ENCODE measurements at places on chromosomes 1 and 21.

DNA sequence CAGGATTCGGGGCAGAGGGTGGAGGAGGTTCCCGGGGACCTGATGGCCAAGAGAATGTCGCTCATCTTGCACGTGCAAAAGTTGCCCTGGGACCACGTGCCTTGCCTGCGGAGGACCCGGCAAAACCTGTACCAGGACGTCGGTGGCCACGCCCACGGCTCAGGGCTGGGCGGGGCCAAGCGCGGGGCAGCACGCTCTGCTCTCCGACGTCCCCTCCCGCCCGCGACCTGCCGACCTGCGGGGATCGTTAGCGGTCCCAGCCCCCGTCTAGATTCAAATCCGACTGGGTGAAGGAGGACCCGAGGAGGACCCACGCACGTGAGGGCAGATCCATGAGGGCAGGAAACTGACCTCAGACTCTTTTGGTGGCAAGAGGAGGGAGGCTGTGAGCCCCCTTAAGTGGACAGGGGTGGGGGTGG, at the start of gene C1orf167:
Gene C1orf167, plus strand, starts transcription at position 206 of the 419 bp plus-strand sequence. CDS start 2,208 bp downstream, outside the sequence.
- DNase-seq, result no peak

DNA sequence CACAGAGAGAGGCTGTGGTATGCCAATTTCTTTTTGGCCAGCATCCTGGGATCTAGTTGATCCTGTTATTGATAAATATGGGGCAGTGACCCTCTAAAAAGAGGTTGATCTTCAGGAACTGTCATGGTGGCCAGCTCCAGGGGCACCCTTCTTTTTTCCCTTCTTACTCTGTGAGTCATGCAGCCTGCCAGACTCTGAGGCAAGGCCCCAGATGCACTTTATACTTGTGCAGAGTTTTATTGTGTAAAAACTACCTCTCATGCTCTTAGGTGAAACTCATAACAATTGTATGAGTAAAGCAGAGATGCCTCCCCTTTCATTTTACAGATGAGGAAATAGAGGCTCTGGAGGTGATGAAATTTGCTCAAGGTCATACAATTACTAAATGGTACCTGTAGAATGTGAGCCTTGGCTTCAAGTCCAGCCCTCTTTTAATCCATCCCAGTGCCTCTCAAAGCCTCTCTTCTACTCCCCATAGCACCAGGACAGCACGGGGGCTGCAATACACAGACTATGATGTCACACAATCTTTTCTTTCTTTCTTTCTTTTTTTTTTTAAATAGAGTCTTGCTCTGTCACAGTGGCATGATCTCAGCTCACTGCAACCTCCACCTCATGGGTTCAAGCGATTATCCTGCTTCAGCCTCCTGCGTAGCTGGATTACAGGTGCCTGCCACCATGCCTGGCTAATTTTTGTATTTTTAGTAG, 387.8 kb downstream of the KCNH1 start:
- no peak for DNase-seq

DNA sequence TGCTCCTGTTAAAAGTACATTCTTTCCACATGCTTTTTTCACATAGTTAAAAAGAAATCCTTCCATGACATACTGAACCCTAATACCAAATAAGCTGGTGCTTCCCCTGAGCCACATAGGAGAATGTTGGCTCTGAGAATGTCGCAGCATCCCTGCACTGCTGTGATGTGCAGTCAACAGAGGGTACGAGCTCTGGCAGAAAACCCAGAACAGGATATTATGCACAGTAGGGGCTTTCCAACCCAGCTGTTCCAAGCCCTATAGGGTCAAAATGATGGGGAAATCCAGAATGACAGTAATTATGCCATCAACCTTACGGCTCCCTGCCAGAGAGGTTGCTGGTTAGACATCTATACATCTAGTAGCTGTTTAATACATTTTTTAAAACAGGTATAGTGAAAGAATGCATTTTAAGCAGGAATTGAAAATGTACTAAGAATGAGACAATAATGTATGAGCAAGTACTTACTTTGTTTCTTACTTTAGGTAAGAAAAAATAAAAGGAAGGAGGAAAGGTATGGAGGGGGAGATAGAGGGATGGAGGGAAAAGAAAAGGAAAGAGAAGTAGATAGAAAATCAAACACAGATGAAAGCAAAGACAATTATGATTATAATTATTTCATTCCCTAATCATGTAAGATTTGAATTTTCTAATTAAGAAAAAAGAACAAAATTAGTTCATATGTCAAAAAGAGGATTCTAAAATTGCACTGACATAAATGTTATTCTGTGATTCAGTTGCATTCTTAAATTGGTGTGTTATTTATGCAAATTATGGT, 126.0 kb downstream of the NR5A2 start:
- no peak for DNase-seq

DNA sequence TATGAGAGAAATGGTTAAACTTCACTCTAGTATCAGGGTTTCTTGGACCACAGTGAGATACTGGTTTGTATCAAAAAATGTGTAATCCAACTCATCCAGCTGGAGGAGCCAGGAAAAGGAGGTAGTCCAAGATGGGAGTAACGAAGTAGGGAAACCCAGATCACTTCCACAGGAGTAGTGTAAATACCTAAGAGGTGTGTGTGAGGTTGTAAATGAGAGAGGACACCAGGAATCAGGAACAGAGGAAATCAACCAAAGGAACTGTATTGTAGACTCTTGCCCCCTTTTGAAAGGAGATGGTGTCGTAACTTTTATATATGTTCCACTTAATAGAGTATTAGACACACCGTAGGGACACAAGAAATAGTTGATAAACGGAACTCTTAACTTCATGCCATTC, 19.7 kb upstream of the TLCD4 start:
- no peak for DNase-seq

DNA sequence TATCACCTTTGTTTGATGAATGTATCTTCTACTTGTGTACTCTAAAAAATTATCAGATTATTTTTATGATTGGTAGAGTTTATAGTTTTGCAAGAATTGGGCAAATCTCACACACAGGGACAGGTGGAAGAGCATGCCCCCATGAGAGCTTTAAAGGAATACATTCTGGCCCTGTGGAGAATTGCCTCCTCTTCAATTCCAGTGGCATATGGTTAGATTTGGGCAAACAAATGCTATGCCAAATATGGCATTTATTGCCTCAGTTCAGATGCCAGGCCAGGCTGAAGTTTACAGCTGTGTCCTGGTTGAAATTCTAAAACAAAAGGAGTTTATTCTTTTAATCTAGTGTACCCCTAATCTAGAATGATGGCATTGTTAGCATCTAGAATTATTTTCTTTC, 162.4 kb upstream of the CACYBP start:
- DNase-seq, result no peak

DNA sequence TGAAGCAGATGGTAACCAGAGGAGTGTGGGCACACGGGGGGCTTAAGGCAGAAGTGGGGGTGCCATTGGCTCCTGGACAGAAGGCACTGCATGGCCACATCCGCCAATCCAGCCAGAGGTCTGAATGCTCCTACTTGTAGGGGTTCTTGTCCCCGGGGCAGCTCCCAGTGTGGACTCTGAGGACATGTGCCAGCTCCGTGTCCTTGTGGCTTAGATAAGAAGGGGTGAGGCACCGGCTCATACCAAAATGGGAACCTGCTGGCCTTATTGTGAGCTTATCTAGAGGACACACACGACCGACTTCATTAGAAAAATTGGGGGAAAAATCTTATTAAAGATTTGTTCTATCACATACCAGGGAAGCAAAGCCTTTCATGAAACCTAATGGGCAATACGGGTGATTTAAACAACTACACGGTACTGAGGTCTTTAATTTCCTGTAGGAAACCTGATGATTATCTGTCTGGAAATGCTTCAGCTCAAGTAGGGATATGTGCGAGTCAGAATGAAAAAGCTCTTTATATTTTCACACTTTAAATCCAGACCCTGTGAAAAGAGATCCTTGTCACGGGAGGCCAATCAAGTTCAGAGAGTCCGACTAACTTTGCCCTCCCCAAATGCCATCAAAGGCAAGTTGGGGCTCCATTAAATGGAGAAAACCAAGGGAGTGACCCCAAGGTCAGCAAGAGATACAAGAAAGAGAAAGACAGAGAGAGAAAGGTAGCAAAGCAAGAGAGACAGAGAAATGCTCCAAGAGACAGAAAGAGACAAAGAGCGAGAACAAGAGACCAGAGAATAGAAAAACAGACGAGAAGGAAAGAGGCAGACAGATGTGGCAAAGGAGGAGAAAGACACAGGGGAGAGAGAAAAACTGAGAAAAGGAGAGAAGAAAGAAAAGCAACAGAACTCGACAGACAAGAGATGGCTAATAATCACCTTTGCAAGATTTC, 14.1 kb upstream of the KCNN3 start:
- no peak for DNase-seq

GRCh38 chr1:232248276-232248820, 381.6 kb downstream of the SIPA1L2 start:
- no peak for DNase-seq

DNA sequence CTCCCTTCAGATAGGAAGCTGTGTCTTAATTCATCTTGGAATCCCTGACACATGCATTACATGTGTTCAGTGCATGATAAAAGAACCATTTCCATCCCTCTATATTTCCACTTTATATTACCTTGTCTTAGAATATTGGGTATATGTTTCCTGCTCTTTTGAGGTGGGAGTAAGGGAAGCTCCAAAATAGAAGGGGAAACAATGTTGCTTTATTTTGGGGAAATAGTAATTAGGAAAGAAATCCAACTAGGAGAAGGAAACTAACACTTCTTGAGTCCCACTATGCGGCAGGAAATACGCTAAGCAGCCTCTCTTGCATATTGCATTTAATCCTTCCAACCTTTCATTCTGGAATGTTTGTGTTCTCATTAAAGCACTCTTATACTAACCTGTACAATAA, 89.4 kb upstream of the VAV3 start:
- no peak for DNase-seq

DNA sequence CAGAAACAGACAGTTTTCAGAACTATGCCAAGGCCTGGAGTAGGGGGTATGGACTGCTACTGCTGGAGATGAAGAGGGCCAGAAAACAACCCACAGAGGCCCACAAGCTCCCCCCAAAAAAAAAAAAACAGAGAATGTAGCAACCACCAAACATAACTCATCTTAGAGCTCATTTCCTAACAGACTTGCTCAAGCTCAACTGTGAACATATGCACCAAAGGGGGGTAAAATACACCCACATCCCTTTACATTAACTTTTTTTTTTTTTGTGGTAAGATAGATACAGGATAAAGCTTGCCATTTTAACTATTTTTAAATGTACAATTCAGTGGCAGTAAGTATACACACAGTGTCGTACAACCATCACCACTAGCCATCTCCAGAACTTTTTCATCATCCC, 36.0 kb downstream of the SEC16B start:
- DNase-seq, result peak; percentile 52

GRCh38 chr1:204410688-204411450, 748 bp downstream of the PPP1R15B start:
- peak; percentile 33 for DNase-seq

GRCh38 chr1:211843507-211844298, 13.1 kb upstream of the LPGAT1 start:
- peak; percentile 27 for DNase-seq

DNA sequence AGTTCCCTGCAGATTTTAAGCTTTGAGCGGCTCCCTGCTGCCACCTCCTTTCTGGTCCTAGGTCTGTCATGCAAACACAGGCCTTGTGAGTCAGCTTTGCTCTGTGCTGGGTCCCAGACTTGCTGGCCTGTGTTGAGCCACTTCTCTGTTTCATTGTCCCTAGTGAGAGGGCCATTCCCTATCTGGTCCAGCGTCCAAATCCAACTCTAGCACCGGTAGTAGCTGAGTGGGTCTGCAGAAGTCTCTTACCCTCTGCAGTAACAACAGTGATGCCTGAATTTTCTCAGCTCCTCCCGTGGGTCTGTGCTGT, 5.8 kb downstream of the TTC22 start:
- DNase-seq, result no peak

GRCh38 chr21:42147386-42148020, 71.4 kb upstream of the ABCG1 start:
- no peak for DNase-seq

GRCh38 chr21:38927776-38928175, 122.0 kb downstream of the ETS2 start:
- DNase-seq, result no peak

GRCh38 chr1:207423560-207424292, 30.4 kb upstream of the CR2 start:
- DNase-seq, result no peak

DNA sequence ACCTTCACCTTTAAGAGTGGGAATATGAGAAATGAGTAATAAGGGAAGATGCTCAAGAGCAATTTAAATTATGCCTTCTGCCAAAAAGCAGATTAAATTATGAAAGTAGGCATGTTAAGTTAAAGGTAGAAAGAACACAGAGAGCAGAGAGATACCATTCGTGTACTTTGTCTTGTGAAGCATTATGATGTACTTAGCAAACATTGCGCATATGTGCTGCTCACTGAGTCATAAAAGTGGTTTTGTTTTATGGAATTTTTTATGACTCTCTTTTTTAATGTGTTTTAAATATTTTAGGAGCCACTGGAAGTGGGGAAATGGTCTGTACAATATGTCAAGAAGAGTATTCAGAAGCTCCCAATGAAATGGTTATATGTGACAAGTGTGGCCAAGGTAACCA, 35.3 kb downstream of the MTF2 start:
- DNase-seq, result no peak

DNA sequence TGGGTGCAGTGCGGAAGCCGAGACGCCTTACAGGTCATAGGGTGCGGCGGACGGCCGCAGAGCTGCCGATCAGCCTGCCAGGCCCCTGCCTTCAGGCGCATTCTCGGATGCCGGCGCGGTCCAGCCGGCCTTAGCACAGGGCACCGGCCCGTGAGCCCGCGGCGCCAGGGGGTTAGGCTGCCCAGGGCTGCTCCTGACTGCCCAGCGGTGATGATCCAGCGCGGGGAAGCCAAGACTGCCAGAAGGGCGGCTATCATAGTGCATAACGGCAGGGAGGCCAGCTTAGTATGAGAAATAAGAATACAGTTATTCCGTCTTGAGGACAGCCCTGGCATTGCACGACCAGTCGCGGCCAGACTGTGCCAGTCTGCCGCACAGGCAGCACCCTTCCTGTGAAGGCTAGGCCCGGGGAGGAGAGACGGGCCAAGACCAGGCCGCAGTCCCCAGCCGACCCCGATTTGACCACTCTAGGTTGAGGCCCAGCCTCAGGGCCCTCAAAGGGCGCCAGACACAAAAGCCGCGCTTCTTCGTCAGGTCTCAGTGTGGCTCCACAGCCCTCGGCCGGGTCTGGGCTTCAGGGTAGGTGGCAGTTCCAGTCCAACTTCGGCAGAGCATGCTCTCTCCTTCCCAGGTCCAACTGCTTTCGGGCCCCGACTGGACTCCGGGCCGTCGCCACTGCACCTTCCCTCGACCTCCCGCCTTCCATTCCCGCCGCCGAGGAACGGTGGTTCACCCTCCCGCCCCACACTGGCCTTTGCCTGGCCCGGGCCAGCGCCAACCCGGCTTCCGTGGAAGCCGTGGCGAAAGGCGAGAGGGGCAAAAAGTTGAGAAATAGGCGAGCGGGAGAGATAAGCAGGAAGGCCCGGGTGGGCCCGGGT, 829 bp downstream of the ALX3 start:
- no peak for DNase-seq

GRCh38 chr1:237884237-237884636, 6.5 kb downstream of the ZP4 start:
- DNase-seq, result no peak

GRCh38 chr21:37207441-37208009, 59.6 kb downstream of the VPS26C start:
- DNase-seq, result peak; percentile 53

GRCh38 chr1:211685823-211686222, 10.4 kb upstream of the NEK2 start:
- DNase-seq, result no peak

- DNase-seq, result no peak
Observed at GRCh38 chr1:65049941-65050713, 83.8 kb upstream of the JAK1 start.

All from MV-4-11 (cell line).